Dermis lymphatic vessel endothelial cell (primary cell): ENCODE measurements at places on chromosomes 11 and 22. TPM values are rescaled to one million over a fixed set of nuclear protein-coding genes. Genes with fewer than 3 reads are reported as not detected.

Gene ST14
- under 0.01 TPM in 1 of 2 replicates, not detected in the other for total RNA-seq

Gene CATSPERZ
- 0.11 TPM in 1 of 2 replicates, not detected in the other for total RNA-seq

Gene TMEM45B
- total RNA-seq = 1.5 and 2.4 TPM in 2 replicates

Gene CSNK2A3
- total RNA-seq = 2.6 and 4.0 TPM in 2 replicates

Gene LRRC56
- total RNA-seq = 0.34 and 0.43 TPM in 2 replicates

Gene PDGFD
- 58.6 and 81.8 TPM in 2 replicates for total RNA-seq

Gene GPHA2
- not detected in 2 replicates for total RNA-seq

Gene TMPRSS6
- total RNA-seq = not detected in 2 replicates

Gene MOGAT2
- 0.09 TPM in 1 of 2 replicates, not detected in the other for total RNA-seq

Gene C1QTNF5
- 80.2 and 89.1 TPM in 2 replicates for total RNA-seq

Gene POU2F3
- not detected in 2 replicates for total RNA-seq

Gene LIF
- total RNA-seq = 0.11 and 0.34 TPM in 2 replicates

Gene MMP3
- not detected in 2 replicates for total RNA-seq

Gene ART1
- total RNA-seq = not detected in 2 replicates
